ENCODE measurements at places on chromosomes 6 and 20.

DNA sequence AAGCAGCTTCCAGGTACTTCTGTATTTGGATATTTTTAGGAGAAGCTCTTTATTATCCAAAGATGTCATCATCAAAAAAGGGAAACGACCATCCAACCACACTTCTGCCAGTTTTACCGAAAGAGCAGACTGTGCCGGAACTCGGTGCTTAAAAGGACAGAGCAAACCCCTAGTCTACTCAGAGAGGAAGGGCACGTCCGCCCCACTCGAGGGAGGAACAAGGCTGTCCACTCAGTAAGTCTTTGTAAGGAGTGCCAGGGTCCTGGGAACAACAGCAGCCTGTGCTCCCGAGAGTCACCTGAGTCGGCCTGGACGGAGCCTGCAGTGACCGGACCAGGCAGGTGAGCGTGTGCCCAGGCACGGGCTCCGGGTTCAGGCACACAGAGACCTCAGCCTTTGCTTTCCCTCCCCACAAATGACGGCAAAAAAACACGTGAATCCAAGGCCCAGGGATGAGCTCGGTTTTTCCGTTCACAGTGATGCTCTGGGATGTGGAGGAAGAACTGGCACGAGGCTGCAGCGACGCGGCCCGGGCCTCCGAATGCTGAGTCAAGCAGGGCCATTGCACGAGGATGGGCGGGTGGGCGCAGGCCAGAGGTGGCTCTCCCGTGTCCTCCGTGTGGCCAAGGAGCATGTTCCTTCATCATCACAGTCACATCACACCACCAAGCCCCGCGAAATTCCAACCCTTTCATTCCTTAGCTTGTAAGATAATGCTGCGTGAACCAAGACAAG, 17.4 kb upstream of the SLCO4A1 start:
- no peak for DNase-seq

DNA sequence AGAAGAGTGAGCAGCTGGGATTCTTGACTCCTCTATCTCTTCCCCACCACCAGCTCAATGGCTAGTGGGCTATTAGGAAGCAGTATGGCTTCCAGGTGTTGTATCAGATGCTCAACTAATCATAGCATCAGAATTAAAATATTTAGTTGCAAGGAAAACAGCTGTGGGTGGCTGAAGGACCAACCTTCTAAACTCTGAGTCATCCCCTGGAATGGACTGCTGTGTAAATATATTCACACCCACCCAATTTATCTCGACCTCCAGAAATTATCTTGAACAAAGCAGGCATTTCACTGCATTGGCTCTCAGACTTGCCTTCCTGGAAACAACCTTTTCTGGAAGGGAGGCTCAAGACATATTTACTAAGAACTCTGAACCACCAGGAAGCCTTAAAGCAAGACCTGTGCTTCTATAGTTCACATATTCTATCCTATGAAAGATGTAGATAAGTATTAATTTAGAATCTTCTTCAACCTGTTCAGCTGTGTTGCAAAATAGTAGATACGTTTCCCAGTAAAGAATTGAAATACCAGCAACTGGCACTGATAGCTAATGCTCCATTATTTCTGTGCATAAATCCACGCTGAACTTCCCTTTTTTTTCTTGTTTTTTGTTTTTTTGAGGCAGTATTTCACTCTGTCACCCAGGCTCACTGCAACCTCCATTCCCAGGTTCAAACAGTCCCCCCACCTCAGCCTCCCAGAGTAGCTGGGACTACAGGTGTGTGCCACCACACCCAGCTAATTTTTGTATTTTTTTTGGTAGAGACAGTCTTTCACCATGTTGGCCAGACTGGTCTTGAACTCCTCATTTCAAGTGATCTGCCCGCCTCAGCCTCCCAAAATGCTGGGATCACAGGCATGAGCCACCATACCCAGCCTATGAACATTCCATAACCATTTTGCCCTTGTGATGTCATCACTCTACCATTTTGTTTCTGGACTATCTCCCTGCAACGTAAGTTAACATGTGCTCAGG, 56.9 kb upstream of the CD2AP start:
- peak; percentile 67 for DNase-seq

- no peak for DNase-seq
Observed at GRCh38 chr6:8845690-8846089, 410.3 kb upstream of the SLC35B3 start.

GRCh38 chr6:14384175-14384949, 266.8 kb downstream of the CD83 start:
- peak; percentile 8 for DNase-seq

- DNase-seq: no peak
Observed at GRCh38 chr6:149389509-149390297, 10.4 kb upstream of the SUMO4 start.
